GM12864 (cell line): ENCODE measurements at places on chromosomes 1 and 21.

GRCh38 chr1:98556521-98557158, 104.9 kb upstream of the SNX7 start:
- no peak for DNase-seq

DNA sequence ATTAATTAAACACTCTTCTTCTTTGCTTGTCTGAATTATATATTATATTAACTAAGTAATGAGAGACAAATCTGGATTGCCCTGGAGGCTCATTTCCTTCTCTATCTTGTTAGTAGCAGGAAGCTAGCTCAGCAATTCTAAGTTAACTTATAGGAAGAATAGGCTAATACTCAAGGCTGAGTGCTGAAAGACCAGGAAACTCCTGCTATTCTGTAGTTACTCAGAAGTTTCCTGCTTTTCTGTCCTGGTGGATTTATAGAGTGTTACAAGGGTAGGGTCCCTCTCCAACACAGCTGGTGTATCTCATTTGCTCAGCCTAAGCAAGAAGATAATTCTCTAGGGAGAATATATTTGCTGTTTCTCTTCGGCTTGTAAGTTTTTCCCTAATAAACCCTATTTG, 29.2 kb downstream of the HSPA13 start:
- DNase-seq = no peak

DNA sequence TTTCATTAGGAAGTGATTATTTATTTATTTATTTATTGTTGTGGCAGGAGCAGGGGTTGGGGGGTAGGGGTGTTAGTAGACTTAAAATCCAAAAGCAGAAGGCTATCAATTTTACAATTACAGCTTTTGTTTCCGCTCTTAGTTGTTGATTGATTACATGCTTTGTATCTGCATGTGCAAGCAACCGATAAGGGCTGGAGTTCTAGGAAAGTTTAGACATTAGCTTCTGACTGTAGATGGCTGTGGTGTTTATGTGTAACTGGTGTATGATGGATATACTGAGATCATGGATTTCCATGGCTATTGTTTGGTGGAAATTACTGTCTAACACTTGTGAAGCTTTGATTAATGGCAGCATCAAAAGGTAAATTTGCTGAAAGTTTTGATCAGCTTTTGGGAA, 2.8 kb downstream of the ST6GALNAC5 start:
- no peak for DNase-seq

- no peak for DNase-seq
These were observed 49.6 kb upstream of the KCTD3 start for GRCh38 chr1:215517441-215517891.
